Natural killer cell (primary cell): ENCODE measurements at places on chromosomes 1 and 21. TPM values are rescaled to one million over a fixed set of nuclear protein-coding genes. Genes with fewer than 3 reads are reported as not detected.

- no peaks in the 10 kb centered on the region for H3K27me3 ChIP-seq
- no peaks in the 10 kb centered on the region for H3K36me3 ChIP-seq
- H3K4me3 ChIP-seq, result no peak overlapping the region
- H3K4me1 ChIP-seq, result no peaks in the 10 kb centered on the region
- no peak overlapping the region for H3K27ac ChIP-seq
Measured at GRCh38 chr1:181647314-181648035, 164.2 kb downstream of the CACNA1E start.

DNA sequence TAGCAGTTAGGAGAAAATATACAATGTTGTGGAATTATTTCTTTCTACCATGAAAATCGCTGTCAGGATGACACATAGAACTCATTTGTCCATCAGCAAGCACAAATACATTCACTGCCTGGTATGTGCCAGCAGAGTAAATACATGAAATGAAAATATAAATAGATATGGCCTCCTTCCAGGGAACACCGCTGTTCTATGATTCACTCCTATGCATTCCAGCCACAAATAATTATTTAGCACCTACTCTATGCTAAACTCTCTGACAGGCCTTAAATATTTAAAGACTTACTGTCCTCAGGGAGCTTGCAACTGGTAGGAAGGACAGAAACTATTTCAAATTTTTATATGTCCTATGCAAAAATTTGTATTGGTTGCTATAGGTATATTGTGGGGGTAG lies 975.0 kb upstream of the NCAM2 start:
- no peak overlapping the region for H3K4me3 ChIP-seq
- no peaks in the 10 kb centered on the region for H3K27me3 ChIP-seq
- no peak overlapping the region for H3K27ac ChIP-seq
- DNase-seq, result no peak

GRCh38 chr1:63603810-63604209 lies 10.6 kb downstream of the PGM1 start:
- H3K27me3 ChIP-seq, result no peaks in the 10 kb centered on the region
- no peaks in the 10 kb centered on the region for H3K4me1 ChIP-seq

LCE2C gene
- total RNA-seq, result not detected

DNA sequence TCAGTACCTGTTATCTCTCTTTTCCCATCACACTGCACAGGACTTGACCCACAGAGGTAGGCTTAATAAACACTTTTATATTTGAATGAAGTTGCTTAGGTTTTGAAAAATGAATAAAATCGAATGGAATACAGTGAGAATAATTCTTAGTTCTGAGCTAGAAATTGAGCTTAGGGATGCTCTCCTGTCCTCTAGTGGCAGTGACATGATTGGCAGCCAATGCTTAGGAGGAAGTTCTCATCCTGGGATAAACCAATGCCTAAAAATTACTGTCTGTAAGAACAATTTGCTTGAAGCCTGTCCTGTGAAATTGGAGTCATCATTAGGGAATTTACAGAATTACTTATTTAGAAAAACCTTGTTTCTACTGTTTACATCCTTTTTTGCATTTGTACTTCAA lies 21.3 kb upstream of the CYP4X1 start:
- H3K4me1 ChIP-seq, result no peaks in the 10 kb centered on the region
- no peak for DNase-seq
- no peaks in the 10 kb centered on the region for H3K36me3 ChIP-seq
- H3K27me3 ChIP-seq, result peaks cover 2% of the 10 kb centered on the region
- H3K27ac ChIP-seq, result no peak overlapping the region
- no peak overlapping the region for H3K4me3 ChIP-seq

DNA sequence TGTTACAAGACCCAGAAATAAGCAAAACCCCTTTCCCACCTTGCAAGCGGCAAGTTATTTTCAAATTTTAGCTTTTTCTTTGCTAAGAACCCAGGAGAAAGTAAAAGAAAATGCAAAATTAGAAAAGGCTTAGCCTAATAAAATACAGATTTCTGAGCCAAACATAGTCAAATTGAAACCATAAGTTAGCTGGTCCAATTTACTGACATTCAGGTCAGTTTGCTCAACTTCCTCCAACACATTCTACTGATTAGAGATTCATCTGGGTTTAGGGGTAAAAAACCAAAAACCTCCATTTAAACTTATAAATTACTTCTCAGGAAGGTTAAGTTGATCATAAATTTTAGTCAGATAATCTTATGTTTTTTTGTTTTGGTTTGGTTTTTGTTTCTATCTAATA lies 701.8 kb upstream of the CXADR start:
- no peaks in the 10 kb centered on the region for H3K27me3 ChIP-seq
- no peak for DNase-seq
- no peak overlapping the region for H3K27ac ChIP-seq
- no peaks in the 10 kb centered on the region for H3K4me1 ChIP-seq
- H3K36me3 ChIP-seq, result no peaks in the 10 kb centered on the region

LAX1 gene
- total RNA-seq, result 33.8 TPM
